ENCODE measurements at places on chromosomes 12 and 14.
A peak's percentile ranks its signal among the peaks of the same experiment; 100 is the strongest.

- no peak for DNase-seq
Measured at GRCh38 chr14:102888748-102889147, 33.7 kb upstream of the AMN start.

- DNase-seq: no peak
Measured at GRCh38 chr12:22268406-22268805, 66.1 kb downstream of the ST8SIA1 start.

DNA sequence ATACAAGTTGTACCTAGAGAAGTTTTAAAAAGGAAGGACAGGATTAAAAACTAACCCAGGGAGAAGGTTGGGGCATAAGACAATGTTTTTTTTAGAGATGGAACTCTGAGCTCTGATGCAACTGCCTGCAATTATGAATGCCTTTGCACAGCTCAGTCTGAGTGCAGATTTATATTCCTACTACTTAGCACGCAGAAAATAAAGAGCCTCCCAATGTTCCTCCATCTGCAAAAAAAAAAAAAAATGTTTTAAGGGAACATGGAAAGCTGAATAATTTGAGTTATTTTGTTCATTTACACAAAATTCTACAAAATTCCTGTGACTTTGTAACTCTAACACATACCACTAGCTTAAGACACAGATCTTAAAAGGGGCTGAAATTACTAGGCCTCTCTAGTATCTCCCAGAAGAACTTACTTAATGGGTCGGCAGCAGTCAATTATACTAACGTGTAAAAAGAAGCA lies 15.7 kb downstream of the CLIP1 start:
- DNase-seq: peak; percentile 91

DNA sequence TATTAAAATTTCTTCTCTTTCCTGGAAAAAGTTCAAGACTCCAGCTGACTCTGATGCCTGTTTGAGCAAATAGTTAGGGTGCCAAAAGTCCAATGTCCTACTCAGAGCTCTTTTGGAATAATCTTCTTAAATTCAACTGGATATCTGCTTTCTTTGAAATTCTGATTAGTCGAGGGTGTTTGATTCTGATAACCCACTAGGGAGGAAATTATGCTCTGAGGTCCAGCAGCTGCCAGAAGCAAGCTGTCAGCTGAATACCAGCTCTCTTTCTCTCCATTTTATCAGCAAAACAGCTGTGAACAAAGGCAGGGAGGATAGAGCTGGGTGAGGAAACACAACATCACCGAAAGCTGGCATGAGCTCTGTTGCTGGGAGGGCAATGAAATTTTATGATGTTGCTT lies 141.5 kb downstream of the CAND1 start:
- DNase-seq: no peak

DNA sequence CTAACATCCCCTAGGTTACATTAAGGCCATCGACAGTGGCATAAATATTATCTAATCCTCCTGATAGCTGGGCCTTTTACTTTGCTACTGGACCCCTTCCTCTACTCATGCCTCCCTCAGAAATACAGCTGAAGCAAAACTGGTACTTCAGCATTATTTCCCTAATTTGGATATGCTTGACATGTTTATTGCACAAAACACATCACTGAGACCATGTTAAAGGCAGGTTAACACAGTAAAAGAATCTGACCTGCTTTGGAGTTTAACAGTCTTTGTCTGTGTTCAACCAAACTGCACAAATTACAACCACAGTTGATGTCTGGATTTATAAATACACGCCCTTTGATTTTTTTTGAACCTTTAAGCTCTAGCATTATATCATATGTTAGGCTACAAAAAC lies 156.6 kb downstream of the FOXA1 start:
- no peak for DNase-seq

GRCh38 chr12:56158926-56159461 lies 835 bp downstream of the MYL6 start:
- DNase-seq: peak; percentile 52

DNA sequence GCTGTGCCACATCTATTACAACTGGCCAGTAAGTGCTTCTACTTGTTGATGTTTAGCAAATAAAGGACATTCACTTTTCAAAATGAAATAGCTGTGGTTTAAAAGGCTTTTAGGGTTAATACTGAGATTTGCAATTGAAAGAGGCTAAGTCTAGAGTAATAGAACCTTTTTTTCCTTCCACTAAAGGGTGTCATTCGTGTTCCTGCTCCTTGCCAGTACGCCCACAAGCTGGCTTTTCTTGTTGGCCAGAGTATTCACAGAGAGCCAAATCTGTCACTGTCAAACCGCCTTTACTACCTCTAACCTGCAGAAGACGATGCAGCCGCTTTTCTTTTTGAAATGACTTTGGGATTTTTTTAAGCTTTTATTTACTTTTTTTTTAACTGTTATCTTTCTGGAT lies 33.6 kb downstream of the PIWIL1 start:
- DNase-seq: no peak

DNA sequence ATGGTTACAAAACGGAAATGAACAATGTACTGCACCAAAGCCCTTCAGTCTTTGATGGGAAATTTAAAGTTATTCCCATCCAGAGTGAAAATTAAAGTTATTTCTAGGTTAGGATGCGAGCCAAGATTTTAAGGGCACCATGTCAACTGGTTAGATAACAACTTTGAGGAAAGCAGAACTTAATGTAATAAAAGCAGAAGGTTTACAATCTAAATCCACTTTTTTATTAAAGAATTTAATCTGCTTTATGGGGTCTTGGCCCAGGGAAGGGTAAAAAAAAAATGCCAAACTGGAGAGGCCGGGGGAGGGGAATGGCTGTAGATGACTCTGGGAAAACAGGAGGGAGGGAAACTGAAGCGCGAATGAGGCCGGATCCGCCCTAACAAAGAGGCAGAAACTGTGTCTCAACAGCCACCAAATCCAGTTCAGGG lies 108.2 kb upstream of the ATF7IP start:
- no peak for DNase-seq

- no peak for DNase-seq
Measured at GRCh38 chr14:102088012-102088792, 1.4 kb upstream of the HSP90AA1 start.

DNA sequence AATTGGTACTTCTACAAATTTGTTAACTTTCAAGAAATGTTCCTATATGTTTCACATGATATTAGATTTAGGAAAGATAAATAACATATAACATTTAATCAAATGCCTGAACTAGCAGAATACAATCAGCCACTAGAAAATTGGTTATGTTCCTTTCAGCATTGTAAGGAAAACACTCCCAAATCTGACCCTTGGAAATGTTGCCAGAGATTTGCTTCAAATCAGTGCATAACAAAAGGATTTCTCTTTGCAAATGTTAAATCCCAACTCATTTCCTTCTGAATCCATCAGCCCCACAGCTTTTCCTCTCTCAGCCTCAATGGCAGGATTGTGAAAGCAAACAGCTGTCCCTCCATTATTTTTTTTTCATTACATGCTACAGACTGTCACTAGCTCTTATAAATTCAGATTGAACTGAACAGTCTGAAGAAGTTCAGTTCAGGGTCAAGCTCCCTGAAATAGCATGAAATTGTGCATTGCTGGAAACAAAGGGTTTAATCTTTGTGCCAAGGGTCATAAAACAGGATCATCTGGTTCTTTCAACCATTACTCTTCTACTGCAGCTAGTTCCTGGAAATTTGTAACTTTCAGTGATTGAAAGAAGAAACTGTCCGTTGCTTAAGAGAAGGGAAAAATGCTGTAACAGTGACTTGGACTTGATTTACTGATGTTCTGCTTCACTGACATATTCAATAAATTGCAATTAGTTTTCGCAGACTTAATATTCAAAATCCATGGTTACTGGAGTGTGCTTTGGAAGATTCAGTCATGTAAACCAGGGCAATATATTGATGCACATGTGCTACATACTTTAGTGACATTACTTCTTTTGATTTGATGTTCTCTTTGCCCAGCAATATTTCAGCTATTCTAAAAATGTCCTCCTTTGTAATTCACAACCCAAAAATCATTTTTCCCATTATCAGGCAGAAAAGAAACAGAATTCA lies 246.4 kb downstream of the RPL10L start:
- DNase-seq: no peak

GRCh38 chr12:62668782-62669181 lies 202.2 kb downstream of the MON2 start:
- no peak for DNase-seq

DNA sequence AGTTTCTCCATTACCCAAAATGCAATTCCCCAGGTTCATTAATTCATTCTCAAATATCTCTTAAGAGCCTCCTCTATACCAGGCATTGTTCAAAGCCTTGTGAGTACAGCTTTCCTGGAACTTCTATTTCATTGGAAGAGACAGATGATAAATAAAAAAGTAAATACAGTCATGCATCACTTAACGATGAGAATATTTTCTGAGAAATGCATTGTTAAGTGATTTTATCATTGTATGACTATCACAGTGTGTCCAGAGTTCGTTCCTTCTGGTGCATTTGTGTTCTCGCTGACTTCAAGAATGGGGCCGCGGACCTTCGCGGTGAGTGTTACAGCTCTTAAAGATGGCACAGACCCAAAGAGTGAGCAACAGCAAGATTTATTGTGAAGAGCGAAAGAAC lies 66.0 kb downstream of the ANO4 start:
- no peak for DNase-seq

- no peak for DNase-seq
Measured at GRCh38 chr14:71362282-71362681, 455.0 kb downstream of the PCNX1 start.

GRCh38 chr14:105858676-105859025 lies 332.3 kb downstream of the TMEM121 start:
- no peak for DNase-seq

- no peak for DNase-seq
Measured at GRCh38 chr14:104349950-104350349, 211.6 kb downstream of the KIF26A start.

DNA sequence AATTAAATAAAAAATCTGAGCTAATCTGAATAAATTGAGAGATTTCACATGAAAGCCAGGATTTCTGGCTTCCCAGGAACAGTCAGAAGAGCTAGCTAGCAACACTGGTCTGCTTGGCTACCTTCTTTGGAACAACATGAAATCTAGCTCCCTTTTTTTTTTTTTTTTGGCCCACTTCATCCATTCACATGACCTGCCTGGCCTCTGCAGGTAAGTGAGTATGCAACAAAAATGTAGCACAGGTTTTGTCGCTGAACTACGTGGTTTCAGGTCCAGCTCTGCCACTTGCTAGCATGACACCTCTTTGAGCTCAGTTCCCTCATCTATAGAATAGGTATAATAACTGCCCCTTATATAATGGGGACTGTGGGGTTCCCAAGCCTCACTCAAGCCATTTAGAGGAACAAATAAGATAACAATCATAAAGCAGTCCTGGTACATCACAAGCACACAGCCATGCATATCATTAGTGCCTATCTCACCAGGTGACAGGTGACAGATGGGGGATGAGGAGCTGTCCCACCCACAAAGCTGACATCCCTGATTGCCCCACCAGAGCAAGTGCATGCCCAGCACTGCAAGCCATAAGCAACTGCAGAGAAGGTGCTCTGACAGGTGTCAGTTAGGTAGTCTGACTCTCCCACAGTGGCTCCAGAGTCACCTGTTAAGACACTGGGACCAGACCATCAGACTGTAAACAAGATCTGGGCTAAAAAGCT lies 25.6 kb downstream of the PXN start:
- DNase-seq: no peak

DNA sequence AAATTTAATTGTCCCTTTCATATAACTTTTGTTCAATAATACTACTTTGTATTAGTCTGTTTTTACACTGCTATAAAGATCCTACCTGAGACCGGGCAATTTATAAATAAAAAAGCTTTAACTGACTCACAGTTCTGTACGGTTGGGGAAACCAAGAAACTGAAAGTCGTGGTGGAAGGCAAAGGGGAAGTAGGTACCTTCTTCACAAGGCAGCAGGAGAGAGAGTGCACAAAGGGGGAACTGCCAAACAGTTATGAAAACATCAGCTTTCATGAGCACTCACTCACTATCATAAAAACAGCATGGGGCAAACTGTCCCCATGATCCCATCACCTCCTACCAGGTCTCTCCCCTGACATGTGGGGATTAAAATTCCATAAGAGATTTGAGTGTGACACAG lies 1069.0 kb downstream of the FSCB start:
- no peak for DNase-seq

DNA sequence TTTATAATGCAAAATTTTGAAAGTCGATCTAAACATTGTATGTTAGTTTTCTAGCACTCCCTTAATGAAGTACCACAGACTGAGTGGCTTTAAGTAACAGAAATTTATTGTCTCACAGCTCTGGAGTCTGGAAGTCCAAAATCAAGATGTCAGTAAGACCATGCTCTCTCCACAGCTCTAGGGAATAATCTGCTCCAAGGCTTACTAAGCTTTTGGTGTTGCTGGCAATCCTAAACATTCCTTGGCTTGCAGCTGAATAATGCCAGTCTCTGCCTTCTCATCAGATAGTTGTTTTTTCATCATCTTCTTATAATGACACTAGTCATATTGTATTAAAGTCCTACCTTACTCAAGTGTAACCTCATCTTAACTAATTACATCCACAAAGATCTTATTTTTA lies 102.2 kb downstream of the RASSF9 start:
- DNase-seq: no peak

- peak; percentile 79 for DNase-seq
Measured at GRCh38 chr14:74922752-74923401, at the start of gene RPS6KL1. RPS6KL1 (minus strand) TSS chr14:74923260; CDS start chr14:74921541, 1,719 bp downstream.

DNA sequence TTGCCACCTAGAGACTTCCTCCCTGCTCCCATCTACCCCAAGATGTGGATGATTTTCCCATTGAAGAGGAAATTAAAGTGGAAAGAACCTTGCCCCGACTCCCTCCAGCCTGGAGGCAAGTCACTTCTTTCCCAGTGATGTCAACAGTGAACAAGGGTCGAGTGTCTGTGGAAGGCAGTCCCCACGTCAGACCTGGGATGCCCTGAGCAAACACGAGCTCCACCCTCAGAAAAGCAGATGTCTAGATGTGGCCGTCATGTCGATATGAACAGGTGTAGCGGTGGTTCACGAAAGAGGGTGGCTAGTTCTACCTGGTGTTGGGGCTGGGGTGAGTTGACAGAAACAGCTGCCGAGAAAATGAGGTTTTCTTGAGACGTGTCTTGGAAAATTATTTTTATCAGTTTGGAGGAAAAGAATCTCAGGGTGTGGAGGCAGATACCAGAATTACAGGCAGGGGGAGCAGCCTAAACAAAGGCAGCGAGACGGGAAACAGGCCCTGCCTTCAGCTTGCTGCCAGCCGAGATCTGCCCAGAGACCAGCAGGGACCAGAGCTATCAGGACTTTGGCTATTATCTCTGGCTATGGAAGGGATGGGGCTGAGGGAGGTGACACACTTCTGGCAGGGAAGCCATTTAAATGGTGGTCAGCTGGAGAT lies 25.9 kb downstream of the SYNDIG1L start:
- DNase-seq: no peak

GRCh38 chr14:76589246-76589645 lies 172.0 kb upstream of the VASH1 start:
- DNase-seq: no peak

All from NCI-H460 (cell line).